ENCODE measurements at places on chromosomes 16 and 17. TPM values are rescaled to one million over a fixed set of nuclear protein-coding genes. Genes with fewer than 3 reads are reported as not detected.
A peak's percentile ranks its signal among the peaks of the same experiment; 100 is the strongest.

GRCh38 chr16:65532258-65532657 lies 410.4 kb upstream of the CDH11 start:
- no peak for DNase-seq

DNA sequence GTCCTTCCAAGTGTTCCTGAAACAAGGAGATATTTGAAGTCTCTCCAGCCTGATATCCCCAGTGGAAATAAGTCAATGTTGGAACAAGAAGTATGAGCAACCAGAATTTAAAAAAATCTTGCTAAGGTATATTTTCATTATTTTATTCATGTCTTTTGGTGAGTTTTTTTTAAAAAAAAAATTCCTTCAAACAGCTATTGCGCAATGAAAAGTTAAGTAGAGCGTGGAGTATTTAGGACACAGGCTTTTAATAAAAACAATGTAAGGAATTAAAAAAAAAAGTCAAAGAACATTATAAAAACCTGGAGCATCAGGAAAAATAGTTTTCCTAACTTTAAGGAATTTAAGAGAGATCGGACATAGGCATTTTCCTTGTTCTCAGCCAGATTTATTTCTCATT lies 940.4 kb downstream of the KCNJ2 start:
- DNase-seq = no peak

DNA sequence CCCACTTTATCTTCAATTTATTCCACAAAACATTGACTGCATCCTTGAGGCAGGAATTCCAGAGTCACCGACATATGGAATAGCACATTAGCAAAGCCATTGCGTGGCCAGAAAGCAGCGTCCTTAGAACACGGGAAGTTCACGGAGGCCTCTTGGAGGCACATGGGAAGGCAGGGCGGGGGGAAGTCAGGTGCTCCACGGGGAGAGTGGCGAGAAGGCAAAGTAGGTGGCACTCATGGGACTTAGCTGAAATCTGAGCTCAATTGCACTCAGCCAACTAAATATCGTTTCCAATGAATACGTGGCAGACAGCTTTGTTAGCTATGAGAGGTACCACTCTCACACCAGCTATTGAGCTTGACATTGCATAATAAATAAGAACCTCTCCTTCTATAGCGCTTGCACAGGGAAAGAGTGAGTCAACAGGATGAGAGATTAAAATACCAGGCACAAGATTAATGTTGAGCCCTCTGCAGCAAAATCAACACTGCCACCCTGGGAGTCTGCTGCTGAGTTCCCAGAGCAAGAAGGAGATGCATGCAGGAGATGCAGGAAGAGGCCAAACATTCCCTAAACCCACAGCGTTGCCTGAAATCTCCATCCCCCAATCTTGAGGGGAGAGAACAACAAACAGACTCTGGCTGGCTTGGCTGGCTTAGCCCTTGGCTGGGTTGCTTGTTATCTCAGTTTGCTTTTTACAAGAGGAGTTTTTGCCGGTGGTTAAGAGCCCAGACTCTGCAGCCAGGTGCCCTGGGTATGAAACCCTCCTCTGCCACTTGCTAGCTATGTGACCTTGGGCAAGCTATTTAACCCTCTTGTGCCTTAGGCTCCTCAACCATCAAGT lies 28.8 kb downstream of the ABCC12 start:
- no peak for DNase-seq

DNA sequence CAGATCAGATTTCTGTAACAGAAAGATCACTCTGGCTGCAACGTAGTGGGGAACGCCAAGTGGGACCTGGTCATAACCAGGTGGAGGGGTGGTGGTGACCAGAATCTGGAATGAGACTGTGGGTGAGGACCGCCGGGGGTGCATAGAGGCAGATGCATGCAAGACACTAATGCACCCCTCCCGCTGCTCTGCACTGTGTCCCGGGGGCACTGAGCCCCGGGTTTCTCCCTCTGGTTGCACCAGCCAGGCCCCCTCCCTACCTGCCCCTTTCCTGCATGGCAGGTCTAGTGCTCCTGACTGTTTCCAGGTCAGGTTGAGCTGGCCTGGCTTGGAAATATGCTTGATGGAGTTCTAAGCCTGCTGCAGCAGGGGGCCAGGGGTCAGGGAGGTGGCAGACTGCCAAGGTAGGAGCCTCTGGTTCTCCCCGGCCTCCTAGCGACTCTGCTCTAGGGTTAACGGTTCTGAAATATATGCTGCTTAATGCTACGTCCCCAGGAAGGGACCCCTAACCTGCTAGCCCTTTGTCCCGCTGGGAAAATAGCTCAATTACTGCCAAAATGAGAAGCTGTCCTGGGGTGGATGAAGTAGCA lies 94.3 kb downstream of the SDK2 start:
- DNase-seq = no peak

- DNase-seq = no peak
These were observed 106.5 kb downstream of the ABCC6 start for GRCh38 chr16:16116841-16117240.

DNA sequence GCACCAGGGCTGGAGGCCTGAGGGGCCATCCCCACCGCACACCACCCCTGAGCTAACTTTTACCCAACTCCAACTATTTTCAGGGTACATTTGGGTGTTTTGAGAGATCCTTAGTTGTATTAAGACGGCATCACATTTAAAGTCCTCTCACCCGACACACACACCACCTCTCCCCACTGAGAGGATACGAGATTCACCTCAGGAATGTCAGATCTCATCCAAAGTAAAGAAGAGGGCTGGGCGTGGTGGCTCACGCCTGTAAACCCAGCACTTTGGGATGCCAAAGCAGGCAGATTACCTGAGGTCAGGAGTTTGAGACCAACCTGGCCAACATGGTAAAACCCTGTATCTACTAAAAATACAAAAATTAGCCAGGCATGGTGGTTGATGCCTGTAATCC lies 88.4 kb downstream of the RBFOX3 start:
- no peak for DNase-seq

DNA sequence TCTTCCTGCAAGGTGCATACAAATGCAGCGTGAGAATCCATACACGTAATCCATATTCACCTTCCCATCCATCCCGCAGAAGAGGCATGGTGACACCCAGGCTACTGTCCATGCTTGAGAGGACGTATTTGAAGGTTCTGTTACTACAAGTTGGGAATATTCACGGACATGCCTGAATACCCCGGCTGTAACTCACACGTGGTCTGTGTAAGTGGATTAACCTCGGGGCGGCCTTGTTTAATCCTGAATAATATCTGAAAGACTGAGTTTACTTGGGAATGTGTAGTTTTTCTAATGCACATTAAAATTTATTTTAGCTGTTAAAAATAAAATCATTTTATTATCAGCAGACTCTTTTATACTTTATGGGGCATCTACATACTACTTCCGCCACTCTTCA lies 13.1 kb downstream of the CPSF4L start:
- no peak for DNase-seq

- DNase-seq = no peak
These were observed 740.3 kb upstream of the SOX9 start for GRCh38 chr17:71380535-71380934.

GRCh38 chr16:58814348-58814801 lies 80.3 kb upstream of the GOT2 start:
- no peak for DNase-seq

DNA sequence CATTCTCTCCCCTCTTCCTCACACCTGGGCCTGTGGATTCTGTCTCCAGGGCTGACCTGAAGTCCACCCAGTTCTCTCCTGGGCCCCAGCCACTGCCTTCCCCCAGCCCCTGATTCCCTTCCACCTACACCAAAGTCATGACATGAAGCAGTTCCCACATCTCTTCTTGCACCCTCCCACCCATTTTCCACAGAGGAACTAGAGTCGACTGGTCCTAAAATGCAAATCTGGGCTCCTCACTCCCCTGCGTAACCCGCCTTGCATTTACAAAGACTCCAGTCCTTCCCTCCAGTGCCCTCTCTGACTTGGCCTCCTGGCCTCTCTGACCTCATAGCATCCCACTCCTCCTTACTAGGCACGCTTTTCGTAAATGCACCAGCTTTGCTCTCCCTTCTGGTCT lies 14.8 kb downstream of the COX6A2 start:
- no peak for DNase-seq

DNA sequence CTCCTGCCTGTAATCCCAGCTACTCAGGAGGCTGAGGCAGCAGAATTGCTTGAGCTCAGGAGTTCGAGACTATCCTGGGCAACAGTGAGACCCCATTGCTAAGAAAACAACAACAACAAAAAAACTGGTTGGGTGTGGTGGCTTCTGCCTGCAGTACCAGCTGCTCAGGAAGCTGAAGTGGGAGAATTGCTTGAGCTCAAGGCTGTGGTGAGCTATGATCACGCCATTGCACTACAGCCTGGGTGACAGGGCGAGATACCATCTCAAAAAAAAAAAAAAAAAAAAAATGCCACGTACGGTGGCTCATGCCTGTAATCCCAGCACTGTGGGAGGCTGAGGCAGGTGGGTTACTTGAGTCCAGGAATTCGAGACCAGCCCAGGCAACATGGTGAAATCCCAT lies 34.1 kb downstream of the NME2 start:
- DNase-seq = no peak

DNA sequence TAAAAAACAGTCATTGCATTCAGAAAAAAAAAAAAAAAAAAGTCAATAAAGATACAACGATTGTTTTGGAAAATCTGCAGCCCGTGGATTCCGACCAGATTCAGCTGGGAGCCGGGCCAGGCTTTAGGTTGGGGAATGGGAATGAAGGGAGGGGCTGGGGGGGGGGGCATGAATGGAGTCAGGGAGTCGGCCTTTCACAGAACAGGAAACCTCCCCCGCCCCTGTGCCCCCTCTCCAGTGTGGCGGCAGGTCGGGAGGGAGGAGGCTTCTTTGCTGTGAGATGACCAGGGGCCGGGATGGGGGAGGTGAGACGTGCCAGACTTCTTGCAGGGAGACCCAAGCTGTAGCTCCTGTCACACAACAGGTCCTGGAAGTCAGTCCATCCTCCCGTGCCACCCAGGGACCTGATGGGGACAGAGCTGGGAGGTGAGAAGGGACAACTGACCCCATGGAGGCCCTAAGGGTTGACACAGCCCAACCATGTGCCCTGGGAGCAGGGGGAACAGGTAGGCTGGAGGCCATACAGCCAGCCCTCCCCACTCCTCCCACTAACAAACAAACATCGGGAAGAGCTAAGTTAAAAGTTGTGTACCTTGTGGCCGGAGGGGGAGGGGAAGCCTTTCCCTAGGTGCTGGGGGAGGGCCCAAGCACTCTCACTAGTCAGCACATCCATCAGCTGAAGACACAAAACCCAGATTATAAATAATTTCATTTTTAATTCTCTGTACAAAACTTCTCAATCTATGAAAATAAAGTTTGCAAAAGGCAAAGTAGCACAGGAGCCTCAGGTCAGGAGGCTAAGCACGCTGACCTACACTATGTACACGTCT lies 25.2 kb downstream of the SREBF1 start:
- no peak for DNase-seq

DNA sequence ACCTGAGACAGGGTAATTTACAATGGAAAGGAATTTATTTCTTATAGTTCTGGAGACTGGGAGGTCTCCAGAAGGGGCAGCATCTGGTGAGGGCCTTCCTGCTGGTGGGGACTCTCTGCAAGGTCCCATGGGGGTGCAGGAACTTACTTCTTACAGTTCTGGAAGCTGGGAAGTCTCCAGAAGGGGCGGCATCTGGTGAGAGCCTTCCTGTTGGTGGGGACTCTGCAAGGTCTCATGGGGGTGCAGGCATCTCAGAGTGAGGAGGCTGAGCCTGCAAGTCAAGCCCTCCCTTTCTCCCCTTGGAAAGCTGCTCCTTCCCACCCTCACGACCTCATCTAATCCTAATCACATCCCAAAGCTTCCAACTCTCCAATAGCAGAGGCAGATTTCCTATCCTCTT lies 157.4 kb downstream of the FOXL1 start:
- no peak for DNase-seq

DNA sequence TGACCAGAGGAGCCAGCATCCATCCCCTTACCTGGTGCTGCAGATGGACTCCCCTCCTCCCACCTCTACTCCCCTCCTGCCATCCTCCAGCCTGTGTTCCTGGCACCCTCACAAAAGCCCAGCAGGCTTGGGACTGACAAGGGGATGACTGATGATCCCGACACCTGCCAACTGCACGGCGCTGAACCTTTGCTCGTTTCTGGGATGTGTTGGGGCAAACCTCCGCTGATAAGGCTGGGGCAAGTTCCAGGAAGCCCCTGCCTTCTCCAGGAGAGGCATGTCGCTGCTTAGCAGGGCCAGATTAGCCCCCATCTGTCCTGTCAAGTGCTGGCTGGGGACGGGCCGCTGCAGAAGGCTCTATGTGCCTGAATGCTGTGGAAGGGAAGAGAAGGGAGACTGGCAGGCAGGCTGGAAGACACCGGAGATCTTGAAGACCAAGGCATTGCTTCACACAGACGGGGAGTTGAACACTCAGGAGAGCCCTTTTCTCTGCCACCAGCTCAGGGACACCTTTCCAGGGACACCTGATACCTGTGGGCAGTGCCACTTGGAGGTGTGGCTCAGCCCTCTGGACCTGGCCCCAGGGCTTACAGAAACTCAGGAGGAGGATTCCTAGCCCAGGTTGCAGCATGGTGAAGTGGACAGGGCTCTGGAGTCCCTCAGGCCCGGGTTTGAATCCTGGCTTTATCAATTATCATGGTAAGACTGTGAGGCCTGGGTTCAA lies 973 bp upstream of the KRT15 start:
- no peak for DNase-seq

- DNase-seq = no peak
These were observed 28.0 kb upstream of the MAF start for GRCh38 chr16:79628501-79628975.

DNA sequence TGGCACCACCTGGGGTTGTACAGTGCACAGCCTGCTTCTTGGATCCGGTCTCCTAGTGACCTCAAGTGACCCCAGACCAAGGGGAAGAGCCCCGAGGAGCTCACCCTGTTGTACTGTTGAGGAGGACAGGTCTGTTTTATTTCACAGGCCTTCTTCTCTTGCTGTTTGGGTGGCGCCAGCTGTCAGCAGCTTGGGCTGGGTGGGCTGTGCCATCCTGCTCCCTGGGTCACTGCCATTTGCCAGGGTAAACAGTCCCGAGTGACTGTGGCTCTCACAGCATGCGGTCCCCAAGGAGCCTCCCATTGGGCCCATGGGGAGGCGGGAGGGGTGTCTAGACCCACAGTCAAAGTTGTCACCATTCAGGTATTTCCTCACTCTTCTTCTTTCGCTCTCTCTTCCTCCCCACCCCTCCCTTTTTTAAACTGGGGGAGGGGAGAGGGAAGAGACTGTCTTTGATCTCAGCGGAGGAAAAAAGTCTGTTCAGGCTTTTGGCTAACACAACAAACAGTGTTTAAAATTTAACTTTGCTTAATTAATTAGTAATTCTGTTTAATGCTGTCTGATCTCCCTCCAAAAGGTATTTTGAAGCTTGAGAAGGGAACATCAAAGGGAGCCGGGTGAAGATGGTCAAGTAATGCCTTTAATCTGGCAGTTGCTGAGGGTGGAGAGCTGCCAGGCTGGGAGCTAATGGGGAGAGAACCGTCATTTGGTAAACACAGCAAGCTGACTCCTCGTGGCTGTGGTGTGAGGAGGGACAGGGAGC lies 64.0 kb downstream of the SNX20 start:
- DNase-seq = peak; percentile 76

GRCh38 chr16:11738742-11739544 lies 3.7 kb downstream of the TXNDC11 start:
- DNase-seq = no peak

Gene GPR142
- not detected for total RNA-seq

Gene KRTAP3-2
- total RNA-seq = not detected

Gene KRT17
- total RNA-seq = 5.5 TPM

Gene TBC1D3
- not detected for total RNA-seq

Gene NUDT7
- 12.1 TPM for total RNA-seq

Gene SYNRG
- 43.5 TPM for total RNA-seq

Gene GPR179
- not detected for total RNA-seq

Gene TMEM220
- total RNA-seq = 17.4 TPM

Gene KRT13
- total RNA-seq = not detected

Gene KIFC3
- 80.1 TPM for total RNA-seq

Gene KRTAP1-1
- not detected for total RNA-seq

Gene CDH11
- total RNA-seq = 86.3 TPM

Gene DGKE
- 17.1 TPM for total RNA-seq
